ENCODE measurements at places on chromosomes 1 and 21.
A peak's percentile ranks its signal among the peaks of the same experiment; 100 is the strongest.

DNA sequence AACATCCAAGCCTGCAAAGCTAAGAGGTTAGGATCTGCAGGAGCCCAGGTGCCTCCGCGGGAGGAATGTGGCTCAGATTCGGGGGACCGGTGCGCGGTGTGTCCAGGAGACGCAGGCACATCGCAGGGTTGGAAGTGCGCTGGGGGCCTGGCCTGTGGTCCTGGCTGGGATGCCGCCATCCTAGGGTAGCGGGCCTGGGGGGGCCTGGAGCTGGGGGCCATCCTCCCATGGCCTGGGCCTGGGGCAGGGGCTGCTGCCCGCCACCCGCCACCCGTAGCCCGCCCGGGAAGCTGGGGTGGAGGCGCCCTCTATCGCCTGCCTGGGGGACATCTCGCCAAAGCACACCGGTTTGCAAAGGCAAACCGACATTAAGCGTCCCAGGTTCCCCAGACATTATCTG is 170.6 kb upstream of the ARHGEF16 start:
- DNase-seq, result no peak

GRCh38 chr1:231507476-231508355 is 20.8 kb upstream of the TSNAX start:
- DNase-seq, result no peak

- no peak for DNase-seq
Observed at GRCh38 chr21:28485301-28486022, 507.2 kb downstream of the LTN1 start.

- no peak for DNase-seq
Observed at GRCh38 chr1:33088119-33088906, 7.4 kb downstream of the AZIN2 start.

- no peak for DNase-seq
Observed at GRCh38 chr1:158951956-158952355, 20.6 kb downstream of the PYHIN1 start.

DNA sequence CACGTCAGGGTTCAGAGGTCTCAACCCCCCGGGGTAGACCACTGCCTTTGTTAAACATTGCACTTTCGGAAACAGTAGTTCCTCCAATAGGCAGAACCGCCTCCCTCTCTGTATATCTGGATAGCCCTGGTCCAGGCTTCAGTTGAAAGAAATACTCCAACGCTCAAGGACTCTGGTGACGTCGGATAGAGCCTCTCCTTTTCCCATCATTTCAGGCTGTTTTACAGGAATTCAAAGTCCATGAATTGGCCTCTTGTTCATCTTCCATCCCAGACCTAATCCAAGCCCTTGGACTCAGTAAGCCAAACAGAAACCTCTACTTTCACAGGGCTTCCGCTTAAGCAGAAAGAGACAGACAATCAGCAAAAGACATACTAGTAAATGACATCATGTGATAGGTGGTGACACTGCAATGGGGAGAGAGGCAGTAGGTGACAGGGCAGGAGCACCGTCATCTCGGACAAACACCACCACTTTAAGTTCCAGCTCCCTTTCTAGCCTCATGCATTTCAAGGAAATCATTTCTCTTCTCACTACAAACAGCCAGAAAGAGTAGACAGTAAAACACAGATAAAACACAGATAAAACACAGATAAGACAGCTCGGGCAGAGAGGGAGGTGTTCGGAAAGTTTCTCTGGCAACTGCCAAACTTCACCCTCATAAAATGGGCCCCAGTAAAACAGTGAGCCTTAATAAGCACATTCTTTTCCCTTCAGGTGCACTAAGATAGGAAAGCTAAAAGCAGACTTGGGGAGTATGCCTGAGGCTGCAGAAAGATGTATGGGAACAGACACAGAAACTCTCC is 2.3 kb upstream of the PLA2G2A start:
- DNase-seq, result no peak

DNA sequence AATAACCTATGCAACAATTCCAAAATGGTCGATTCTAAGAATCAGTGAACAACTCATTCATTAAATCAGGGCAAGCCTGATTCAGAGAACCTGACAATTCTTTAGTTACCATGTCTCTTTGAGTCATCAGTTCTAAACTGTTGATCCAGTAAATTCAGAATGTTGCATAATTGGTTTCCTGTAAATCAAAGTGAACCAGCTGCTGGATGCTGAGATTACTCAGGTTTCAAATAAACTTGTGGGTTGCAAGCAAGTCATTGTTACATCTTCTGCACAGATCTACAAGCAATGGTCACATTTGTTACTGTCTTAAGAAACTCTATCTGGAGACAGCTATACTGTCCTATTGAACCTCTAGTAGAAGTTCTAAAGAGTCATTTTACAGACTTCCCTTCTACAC is 16.5 kb downstream of the PLA2G2D start:
- DNase-seq, result no peak

DNA sequence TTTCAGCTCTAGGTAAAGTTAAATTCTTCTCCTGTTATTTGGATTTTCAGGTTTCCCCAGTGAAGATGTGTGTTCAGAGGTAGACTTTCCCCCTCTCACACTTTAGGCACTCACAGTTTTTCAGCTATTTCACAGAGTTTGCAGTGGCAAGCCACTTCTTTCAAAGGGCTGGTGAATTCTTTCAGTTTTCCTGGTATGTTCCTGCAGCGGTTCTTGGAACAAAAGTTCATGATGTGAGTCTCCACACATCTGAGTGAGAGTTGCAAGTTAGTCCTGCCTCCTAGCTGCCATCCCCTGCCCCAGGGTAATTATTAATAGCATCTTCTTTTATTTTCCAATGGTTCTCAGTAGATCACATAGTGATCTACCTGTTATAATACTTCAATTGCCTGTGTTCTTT is 27.3 kb upstream of the CD84 start:
- DNase-seq, result no peak

- DNase-seq, result peak; percentile 47
Observed at GRCh38 chr1:56709269-56709880, 64.3 kb downstream of the PRKAA2 start.

GRCh38 chr1:100440075-100440809 is 87.9 kb downstream of the CDC14A start:
- no peak for DNase-seq

- no peak for DNase-seq
Observed at GRCh38 chr1:209825591-209826434, 2.0 kb upstream of the UTP25 start.

DNA sequence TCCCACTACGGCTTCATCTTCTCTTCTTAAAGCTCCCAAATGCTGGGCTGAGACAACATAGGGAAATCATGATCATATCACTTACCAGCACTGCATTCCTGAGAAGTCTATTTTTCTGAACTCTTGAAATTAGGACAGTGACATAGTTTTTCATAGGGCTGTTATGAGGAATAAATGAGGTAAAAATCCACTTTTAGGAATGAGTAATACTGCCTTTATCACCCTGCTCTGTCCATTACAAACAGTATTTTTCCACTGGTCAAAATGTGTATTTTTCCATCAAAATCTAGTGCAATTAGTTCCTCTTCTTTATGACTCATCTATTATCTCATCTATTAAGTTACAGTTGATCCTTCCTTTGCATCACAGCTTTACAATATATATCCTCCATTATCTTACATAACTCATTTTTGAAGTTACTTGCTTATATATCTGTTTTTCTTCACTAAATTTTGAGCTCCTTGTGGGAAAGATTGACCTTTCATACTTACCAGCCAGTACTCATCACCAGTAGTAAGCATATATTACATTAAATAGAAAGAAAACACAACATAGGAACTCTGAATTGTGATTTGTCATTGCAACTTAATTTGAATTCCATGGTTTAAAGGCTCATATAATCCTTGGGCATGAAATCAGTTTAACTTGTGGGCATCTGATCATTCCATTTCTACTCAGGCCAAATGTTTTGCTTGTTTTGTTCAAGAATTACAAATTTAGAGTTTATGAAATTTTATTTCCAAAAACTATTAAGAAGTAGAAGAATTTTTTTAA is 37.1 kb downstream of the PRRX1 start:
- DNase-seq, result no peak

DNA sequence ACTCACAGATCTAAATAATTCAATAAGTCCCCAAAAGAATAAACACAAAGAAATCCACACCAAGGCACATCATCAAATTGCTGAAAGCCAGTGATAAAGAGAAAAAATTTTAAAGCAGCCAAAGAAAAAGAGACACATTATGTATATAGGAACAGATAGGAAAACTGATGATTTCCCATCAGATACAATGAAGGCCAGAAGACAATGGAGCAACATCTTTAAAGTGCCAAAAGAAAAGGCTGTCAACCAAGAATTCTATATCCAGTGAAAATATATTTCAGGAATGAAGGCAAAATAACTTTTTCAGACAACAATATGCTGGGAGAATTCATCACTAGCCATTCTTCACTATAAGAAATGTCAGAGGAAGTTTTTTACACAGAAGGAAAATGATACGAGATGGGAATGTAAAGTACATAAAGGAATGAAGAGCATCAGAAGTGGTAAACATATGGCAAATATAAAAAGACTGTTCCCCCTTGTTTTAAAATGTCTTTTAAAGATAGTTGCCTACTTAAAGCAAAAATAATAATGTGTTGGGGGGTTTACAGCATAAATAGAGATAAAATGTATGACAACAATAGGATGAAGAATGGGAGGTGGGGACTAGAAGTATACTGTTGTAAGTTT is 9.4 kb upstream of the MYOG start:
- DNase-seq, result no peak

DNA sequence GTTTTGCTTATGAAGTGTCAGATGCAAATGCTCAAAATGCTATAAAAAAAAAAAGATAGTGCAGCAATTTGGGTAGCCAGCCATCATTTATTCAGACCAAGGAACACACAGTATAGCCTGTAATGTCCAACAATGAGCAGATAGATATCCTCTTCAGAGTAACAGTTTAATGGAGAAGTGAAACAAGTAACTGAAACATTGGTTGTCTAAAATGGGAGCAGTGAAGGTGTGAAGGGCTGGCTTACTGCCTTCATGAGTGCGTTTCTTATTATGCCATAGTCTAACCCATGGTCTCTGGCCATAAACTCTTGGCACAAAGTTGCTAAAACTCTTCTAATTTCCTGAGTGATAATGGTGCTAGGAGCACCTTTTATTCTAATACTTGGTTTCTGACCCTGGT is 11.4 kb downstream of the RGS5 start:
- no peak for DNase-seq

DNA sequence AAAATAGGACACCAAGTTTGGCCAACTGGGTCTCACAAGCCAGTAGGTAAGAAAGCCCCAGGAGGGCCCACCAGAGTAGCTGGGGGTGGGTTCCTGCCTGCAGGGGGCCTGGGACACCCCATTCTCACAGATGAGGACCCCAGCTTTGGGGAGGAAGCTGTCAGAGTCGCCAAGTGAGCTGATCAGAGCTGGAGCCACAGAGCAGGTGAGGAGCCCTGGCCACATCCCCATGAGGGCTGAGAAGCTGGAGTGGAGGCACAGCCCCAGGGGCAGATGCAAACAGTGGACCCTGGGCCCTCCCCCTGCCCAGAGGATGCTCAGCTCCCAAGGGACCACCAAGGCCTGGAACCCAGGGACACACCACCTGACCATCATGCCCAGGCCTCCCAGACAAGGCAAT is 8.6 kb upstream of the ZNF670 start:
- no peak for DNase-seq

DNA sequence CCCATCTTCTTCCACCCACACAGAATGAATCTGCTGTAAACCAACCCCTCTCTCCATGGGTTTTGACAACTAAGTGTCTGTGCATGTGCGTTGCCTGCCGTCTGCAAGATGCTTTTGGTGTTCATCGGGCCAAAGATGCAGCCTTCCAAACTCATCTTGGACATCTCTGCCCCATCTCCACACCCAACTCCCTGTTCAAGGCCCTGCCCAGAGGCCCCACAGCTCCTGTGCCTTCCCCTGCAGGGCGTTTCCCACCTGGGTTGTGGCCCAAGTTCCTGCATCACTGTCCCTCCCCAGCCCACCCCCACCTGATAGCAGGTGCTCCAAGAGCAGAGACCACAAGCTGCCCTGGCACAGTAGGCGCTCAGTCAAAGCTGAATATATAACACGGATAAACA is 103.2 kb downstream of the BCAR3 start:
- no peak for DNase-seq

DNA sequence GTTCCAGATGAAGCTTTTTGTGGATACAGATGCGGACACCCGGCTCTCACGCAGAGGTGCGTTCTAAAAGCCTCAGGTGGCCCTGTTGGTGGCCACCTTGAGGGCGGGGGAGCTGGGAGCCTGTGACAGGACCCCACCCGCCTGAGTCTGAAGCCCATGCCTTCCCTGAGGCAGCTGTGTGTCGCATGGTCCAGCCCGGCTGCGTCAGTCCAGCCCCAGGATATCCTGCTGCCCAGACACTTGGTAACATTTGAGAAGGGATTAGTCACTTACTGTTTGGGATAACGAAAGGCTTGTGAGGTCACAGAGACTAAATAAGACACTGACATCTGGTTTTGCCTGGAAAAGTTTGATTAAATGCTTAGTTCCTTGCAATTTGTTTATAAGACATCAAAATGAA is 68.9 kb downstream of the UCK2 start:
- DNase-seq, result no peak

DNA sequence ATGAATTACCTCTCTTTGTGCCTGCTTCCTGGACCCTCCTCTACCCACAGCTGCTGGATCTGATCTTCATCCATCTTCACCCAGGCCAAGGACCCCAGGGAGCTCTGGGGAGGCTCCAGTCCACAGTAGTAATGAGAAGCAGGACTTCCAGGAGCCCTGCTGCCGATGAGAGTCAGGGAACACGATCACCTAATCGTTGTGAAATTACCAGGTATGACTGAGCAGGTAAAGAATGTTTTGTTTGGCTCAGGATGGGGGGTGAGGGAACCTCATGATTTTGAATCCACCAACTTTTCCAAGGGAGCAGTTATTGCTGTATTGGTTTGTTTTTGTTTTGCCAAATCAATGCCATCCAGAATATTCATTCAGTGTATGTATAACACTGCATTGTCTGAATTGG is 454.0 kb downstream of the PLPP3 start:
- no peak for DNase-seq

DNA sequence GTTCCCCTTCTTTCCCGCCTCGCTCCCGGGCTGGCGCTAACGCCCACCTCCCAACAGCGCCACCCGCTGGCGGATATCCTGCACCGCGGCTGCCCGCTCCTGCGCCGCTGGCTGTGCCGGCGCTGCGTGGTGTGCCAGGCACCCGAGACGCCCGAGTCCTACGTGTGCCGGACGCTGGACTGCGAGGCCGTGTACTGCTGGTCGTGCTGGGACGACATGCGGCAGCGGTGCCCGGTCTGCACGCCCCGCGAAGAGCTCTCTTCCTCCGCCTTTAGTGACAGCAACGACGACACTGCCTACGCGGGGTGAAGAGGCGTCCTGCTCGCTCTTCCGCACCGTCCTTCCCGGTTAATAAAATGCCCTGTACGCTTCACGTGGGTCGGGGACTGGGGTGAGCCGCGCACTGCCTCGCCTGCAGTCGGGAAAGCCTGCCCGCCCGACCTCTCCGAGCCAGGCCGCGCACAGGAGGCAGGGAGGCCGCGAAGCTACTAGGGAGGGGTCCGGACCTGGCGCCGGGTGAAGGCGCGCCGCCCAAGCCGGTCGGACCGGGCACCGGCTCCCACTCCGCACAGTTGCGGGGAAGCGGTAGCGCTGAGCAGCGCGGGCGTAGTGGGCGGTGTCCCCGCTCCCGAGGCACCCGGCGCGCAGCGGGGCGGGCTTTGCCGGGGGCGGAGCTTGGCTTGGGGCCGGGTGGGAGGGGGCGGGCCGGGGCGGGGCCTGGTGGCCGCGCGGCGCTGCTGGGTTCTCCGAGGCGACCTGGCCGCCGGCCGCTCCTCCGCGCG is at the start of gene ADAM15:
Gene ADAM15 (plus strand): TSS at position 757 of the 782 bp plus-strand sequence. CDS start 71 bp downstream, outside the sequence.
- DNase-seq, result peak; percentile 87

GRCh38 chr1:34982820-34983376 is 2.2 kb downstream of the TMEM35B start:
- no peak for DNase-seq

GRCh38 chr21:33196941-33197374 is 32.8 kb upstream of the IFNAR2 start:
- peak; percentile 60 for DNase-seq
